NCI-H526 (cell line): ENCODE measurements at places on chromosomes 6 and 20.

GRCh38 chr6:49698478-49698877, 14.9 kb downstream of the CRISP2 start:
- no peak for DNase-seq

DNA sequence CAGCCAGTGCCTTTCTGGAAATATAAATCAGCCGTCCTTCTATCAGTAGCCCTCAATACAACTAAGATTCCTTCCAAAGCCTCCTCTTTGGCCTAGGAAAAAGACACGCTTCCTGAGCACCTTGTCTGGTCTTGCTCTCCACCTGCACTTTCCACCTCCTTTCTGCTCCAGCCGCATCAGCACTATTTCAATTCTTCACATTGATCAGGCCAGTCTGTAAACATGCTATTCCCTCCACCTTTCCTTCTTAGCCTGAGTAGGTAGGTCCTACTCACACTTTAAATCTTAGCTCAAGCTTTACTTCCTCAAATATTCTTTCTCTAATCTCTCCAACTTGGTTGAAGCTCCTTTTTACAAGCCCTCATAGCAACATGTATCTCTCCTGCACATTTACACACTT, 11.4 kb downstream of the RANBP9 start:
- no peak for DNase-seq

DNA sequence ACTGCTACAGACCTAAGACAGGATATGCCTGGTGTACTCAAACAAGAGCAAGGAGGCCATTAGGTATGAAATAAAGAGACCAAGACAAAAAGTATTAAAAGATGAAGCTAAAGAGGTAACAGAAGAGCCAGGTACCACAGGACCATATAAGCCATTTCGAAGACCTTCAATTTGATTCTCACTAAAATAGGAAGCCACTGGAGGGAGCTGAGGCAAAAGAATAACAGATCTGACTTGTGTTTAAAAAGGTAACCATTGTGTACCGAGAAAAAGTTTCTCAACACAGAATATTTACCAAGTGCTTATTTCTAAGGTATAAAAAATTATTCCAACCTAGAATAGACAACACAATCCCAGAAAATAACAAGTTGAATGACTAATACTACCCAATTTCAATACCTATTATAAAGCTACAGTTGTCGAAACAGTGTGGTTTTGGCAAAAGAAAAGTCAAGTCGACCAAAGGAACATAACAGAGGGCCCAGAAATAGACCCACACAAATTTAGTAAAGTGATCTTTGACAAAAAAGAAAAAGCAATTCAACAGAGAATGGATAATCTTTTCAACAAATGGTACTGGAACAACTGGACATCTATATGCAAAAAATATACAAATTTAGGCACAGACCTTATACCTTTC, 125.3 kb upstream of the DST start:
- DNase-seq: no peak

DNA sequence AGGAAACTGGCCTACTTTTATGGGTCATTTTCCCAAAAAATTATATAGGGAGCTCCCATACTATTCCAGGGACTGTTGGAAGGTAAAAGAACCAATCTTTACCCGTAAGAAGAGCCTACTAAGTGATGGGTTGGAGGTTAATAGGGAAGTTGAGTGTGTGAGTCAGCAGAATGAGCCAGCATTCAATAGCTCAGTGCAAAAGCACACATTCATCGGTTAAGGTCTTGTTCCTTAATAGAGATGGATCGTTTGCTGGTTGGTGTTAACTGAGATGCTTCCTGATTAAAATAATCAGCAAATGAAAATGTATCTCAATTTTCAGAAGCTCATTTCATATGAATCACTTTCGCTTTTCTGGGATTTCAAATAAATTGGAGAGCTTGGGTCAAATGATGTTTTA, 115.3 kb upstream of the MRPS10 start:
- DNase-seq: no peak

GRCh38 chr6:126716032-126716431, 376.1 kb downstream of the CENPW start:
- no peak for DNase-seq

GRCh38 chr6:49336514-49337131, 126.4 kb downstream of the MMUT start:
- no peak for DNase-seq

GRCh38 chr6:125930765-125931418, 25.7 kb upstream of the HINT3 start:
- no peak for DNase-seq

DNA sequence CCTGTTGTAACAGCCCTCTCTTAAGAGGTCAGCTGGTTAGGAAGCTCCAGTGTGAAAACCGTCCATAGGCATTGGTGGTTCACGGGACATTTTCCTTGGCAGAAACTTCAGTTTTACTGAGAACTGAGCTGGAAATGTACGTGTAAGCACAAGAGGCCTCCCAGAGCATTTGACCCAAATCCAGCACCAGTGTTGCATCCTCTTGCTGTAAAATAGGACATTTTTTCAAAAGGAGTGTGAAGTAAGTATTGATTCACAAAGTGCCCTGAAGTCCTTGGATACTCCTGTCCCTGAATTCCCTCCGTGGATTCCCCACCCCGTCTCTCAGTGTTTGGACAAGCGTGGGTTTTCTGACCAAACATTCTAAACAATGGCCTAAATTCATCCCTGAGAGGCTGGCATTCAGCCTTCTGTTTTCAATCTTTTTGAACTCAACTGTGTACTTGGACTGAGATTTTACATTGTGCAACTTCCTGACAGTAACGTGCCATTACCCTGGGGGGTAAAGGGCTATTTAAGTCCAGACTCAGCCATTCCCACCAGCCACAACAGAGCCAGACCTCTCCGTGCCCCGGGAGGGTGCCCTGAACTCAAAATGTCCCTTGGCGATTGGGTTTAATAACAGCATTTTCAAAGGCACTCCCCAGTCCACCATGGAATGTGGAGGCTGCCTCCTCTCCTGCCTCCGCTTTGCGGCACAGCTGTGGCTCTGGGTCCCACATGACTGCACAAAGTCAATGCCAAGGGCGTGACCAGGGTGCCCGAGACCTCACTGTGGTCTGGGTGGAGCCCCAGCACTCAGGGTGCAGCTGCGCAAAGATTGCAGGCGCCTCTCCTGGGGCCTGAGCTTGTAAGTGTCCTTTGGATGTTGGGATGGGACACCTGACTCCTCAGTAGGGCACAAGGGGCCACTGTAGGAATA, 92.7 kb upstream of the AFDN start:
- no peak for DNase-seq

- DNase-seq: no peak
Measured at GRCh38 chr20:7308163-7308562, 540.7 kb downstream of the BMP2 start.

- no peak for DNase-seq
Measured at GRCh38 chr6:19721766-19722377, 115.3 kb upstream of the ID4 start.

- DNase-seq: no peak
Measured at GRCh38 chr6:68636666-68637065, 1.6 kb downstream of the ADGRB3 start.

DNA sequence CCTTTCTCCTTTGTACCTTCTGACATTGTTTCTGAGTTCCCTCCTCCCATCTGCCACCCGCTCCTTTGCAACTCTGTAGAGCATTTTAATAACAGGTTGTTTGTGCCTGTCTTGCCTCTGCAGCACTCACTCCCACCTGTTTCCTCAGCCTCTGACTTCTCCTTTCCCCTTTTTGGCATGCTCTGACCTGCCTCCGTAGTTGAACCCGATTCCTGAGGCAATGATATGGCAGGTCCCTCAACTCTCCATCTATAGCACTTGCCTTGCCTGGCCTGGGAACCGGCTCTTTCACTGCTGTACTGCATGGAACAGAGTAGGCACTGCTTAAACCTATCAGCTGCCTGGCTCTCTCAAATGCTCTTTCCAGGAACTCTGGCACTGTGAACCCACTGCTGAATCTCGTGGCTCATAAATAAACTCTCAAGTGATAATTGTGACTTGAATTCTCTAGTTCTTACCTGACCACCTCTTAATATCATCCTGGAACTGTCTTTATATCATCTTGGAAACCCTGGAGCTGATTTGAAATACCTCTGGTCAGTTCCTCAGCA, 50.3 kb downstream of the UTRN start:
- DNase-seq: no peak

- no peak for DNase-seq
Measured at GRCh38 chr6:144351379-144352127, 66.4 kb downstream of the UTRN start.

- DNase-seq: no peak
Measured at GRCh38 chr20:53439616-53440015, 154.0 kb downstream of the ZNF217 start.

- DNase-seq: no peak
Measured at GRCh38 chr6:39696986-39697788, 28.0 kb downstream of the KIF6 start.

DNA sequence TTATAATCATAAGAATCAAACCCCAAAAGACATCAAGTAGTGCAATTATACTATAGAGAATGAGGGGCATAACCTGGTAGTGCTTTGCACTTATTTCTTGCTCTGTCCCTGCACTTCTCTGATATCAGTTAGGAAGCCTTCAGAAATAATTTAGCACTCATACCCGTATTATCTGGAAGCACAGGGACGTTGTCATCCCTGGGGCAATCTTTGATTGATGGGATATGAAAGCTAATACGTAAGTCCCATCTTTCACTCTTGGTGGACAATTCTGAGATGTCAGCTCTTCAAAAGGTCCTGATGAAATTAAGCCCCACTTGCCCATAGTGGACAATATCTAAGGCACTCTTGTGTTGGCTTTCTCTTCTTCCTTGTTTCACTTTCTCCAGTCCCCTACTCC, 144.9 kb downstream of the HACE1 start:
- DNase-seq: no peak

DNA sequence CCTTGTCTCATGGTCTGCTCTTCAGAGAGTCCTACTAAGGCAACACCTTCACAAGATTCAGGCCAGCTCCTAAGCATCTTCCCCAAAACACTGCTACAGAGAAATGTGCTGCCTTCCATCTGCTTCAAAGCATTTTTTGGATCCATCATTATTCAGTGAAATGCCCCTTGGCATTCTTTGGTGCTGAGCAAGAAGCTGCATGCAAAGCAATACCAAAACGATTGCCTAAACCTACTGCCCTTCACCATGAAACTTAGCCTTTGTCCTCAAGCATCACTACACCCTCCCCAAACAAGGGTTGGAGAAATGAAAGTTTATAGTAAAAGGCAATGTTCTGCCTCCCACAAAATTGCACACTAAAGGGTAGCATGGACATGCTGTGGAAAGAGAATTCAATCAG, 93.5 kb downstream of the SNAP25 start:
- DNase-seq: no peak

GRCh38 chr20:40630099-40630498, 58.9 kb downstream of the MAFB start:
- no peak for DNase-seq

DNA sequence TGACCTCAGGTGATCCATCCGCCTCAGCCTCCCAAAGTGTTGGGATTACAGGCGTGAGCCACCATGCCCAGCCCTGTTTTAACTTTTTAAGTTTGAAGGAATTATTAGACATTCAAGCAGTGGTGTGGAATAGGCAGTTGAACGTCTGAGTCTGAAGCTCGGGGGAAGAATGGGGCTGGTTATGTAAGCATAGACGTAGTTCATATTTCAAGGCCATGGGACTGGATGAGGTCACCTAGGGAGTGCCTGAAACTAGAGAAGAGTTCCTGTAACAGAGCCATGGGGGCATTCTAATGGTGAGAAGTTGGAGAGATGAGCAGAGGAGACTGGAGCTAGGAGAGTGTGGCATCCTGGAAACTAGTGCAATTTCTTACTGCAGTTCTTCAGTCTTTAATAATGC, 6.4 kb downstream of the CDKAL1 start:
- no peak for DNase-seq

GRCh38 chr20:475463-476357, 13.4 kb upstream of the TBC1D20 start:
- no peak for DNase-seq

DNA sequence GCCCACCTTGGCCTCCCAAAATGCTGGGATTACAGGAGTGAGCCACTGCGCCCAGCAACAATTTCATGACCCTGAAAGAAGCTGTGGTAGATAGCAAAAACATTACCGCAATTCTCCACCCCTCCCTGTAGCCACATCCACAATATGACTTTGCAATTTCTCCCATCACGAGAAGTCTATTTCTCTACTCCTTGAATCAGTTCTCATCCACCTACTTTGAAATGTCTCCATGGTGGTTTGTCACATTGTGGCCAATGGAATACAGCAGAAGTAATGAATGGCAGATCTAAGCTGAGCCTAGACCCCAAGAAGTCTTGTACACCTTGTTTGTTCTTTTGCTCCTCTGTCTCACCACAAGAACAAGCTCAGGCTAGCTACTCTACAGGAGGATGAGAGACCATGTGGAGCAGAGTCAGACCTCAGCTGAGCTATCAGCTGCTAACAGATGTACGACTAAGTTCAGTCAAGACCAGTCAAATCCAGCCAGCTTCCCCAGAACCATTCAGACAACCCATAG, 6.3 kb downstream of the OXT start:
- DNase-seq: no peak

- DNase-seq: no peak
Measured at GRCh38 chr6:166364456-166364855, 18.3 kb downstream of the MPC1 start.

DNA sequence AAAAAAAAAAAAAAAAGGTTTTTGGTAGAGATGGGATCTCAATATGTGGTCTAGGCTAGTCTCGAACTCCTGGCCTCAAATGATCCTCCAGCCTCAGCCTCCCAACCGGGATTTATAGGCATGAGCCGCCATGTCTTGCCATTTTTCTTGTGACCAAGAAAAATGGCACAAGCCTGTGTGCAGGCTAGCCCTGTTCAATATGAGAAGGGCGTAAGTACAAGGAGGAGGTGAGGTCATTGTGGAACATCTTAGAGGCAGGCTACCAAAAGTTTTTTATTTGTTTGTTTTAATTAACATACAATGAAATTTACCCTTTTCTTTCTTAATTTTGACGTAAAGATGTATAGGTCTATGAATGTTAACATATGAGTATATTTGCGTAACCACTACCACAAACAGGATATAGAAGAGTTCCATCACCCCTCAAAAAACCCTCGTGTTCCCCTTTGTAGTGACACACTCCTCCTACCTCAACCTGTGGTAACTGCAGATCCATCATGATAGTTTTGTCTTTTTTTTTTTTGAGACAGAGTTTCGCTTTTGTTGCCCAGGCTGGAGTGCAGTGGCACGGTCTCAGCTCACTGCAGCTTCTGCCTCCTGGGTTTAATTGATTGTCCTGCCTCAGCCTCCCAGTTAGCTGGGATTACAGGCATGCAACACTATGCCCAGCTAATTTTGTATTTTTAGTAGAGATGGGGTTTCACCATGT, 28.3 kb upstream of the KIF3B start:
- DNase-seq: no peak

DNA sequence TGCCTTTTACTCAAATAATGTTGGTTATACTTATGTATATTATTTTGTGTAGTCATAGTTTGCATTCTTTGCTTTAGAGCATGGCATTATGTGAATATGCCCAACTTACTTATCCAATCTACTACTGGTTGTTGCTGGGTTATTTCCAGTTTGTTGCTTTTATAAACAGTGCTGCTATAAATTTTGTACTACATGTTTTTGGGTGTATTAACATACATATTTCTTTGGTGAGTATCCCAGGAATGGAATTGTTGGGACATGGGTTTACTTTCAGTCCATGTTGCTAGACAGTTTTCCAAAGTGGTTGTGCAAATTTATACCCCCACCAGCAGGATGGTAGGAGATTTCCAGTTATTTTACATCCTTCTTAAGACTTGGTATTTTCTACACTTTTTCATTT, 157.1 kb upstream of the THEMIS start:
- DNase-seq: no peak

- no peak for DNase-seq
Measured at GRCh38 chr6:105522626-105523322, 119.9 kb upstream of the PREP start.

GRCh38 chr6:36715469-36715868, 17.8 kb downstream of the RAB44 start:
- DNase-seq: no peak
